ENCODE measurements at places on chromosomes 7 and 10.

DNA sequence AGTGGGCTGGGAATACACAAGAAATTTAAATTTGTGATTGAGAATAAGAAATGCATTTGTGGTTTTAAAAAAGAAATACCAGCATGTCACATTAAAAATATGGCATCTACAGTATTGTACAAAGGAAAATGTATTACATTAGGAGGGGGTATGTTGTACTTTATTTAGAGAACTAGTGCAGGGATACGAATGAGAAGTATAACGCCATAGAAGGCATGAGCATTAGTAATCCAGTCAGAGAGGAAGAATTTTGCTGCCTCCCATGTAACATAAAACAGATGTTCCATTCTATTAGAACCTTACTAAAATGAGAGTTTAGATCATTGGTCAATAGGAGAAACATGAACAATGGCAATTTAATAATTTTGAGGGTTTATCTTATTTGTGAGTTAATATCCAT, 182.2 kb downstream of the ADK start:
- DNase-seq, result no peak

DNA sequence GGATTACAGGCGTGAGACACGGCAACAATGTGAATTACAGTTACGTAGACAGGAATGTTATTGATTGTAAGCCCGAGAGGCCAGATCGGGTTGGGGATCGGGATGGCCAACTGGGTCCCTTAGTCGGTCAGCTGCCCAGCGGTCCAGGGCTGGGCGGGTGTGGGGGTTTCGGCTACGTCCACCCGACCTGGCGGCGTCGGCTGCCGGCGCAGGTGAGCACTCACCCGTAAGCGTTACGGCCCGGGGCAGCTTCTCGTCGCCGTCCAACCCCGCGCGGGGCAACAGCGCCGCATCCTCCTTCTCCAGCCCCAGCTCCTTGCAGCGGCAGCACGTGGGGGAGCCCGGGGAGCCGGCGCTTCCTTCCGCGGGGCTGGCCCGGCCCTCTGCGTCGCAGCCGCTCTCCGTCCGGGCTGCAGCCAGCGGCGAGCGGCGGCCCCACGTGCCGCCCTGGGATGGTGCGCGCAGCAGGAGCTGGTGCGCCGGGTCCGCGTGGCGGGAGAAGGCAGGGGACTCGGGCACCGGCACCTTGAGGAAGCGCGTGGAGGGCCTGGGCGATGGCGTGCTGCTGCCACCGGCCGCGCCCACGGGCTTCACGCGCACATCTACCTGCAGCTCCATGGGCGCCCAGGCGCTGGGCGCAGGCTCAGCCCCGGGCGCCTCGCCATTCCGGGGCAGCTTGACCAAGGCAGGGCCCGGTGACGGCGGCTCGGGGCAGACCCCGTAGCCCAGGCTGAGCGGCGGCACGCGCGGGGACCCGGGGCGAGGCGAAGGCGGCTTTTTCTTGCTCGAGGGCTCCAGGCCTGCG, 609 bp downstream of the KLRG2 start:
- no peak for DNase-seq

- DNase-seq, result no peak
These were observed 47.3 kb upstream of the NPTX2 start for GRCh38 chr7:98569691-98570337.

DNA sequence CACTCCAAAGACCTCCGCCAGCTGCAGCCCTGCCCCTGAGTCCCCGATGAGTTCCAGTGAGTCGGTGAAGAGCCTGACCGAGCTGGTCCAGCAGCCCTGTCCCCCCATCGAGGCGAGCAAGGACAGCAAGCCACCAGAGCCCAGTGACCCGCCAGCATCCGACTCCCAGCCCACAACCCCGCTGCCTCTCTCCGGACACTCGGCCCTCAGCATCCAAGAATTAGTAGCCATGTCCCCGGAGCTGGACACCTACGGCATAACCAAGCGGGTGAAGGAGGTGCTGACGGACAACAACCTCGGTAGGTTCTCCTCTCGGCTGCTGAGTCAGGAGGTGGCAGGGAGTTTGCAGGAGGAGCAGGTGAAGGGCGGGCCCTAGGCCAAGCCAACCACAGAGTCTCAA, 59.3 kb upstream of the SH2B2 start:
- no peak for DNase-seq

DNA sequence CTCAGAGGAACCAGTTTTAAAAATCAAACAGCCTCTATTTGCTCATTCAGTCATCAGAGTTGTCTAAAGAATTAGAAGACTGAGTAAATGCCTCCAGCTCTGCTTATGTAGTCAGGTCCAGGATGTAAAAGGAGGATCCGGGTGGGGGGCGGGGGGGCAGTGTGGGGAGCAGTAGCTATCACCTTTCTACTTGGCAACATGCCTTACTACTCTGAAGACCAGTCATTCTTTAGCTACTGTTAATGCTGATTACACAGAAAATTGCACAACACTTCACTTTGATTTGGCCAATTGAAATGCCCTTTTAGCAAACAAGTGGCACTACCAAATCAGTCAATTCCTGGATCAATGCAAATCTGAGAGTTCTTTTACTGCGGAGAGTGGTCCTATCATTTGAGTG, 164.2 kb downstream of the NXPH1 start:
- no peak for DNase-seq

DNA sequence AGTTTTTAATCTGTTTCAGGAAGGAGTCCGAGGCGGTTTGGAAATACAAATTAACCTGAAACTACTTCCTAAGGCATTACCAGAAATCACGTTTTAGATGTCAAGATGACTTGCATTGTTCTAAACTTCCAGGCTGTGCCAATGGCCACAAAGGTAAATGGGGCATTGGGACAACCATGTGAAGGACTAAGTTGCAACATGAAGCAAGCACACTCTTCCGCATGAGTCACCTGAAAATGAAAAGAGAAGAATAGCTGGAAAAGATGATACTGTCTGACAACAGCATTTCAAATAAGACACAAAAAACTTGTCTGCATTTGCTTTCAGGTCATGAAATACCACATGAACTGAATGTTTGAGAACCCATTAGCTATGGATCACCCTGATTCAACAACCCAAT, 262.1 kb downstream of the AHR start:
- no peak for DNase-seq

GRCh38 chr7:41277561-41277960, 425.3 kb downstream of the INHBA start:
- DNase-seq, result no peak

- no peak for DNase-seq
These were observed 211.1 kb upstream of the LRRTM3 start for GRCh38 chr10:66714741-66715140.

GRCh38 chr7:29564496-29565223, 1.0 kb downstream of the PRR15 start:
- DNase-seq, result no peak

DNA sequence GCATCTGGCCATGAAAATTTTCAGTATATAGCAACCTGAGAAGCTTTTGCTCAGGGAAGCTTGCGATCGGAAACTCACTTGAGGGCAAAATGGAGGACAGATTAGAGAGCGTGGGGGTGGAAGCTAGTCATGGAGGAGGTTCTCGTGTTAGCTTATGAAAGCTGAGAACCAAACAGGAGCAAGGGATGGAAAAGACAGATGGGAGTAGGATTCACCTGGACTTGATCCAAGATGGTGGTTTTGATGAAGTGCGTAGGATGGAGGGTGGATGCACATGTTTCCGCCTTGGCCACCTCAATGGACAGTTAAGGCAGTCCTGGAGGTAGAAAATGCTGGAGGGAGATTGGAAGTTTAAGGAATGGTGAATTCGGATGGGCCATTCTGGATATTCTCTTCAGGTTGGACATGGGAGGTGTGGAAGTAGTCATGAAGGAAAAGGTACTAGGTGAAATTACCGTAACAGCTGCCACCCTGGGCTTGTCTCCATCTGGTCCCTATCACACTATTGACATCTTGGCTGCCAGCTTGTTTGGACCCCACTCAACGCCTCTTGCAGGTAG, 6.3 kb upstream of the C10orf95 start:
- DNase-seq, result no peak

DNA sequence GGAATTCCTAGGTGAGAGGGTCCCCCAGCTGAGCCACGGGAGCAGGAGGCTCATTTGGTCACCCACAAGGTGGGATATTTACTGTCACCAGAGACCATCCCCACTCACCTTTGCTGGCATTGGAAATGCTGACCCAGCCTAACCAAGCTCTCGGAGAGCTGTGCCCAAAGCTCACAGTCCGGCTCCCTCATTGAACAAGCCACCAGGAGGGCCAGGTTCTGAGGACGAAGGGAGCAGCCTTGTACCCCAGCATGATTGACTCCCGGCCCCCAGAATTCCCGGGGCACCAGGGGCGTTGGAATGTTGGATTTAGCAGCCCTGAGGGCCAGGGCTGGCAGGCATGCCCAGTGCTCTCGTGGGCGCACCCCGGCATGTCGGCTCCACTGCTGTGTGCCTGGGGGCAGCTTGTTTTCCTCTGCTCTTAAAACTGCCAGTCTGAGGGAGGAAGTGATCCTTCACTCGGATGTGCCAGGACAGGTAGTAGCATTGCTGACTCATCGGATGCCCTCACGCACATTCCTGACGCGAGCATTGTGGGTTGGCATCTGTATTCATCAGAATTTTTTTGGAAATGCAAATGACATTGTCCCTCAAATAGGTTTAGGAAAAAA, 23.3 kb downstream of the CLIP2 start:
- no peak for DNase-seq
